ENCODE measurements at places on chromosomes 12 and 14.
A peak's percentile ranks its signal among the peaks of the same experiment; 100 is the strongest.

- DNase-seq, result no peak
These were observed 82.3 kb downstream of the RIMBP2 start for GRCh38 chr12:130633771-130634170.

DNA sequence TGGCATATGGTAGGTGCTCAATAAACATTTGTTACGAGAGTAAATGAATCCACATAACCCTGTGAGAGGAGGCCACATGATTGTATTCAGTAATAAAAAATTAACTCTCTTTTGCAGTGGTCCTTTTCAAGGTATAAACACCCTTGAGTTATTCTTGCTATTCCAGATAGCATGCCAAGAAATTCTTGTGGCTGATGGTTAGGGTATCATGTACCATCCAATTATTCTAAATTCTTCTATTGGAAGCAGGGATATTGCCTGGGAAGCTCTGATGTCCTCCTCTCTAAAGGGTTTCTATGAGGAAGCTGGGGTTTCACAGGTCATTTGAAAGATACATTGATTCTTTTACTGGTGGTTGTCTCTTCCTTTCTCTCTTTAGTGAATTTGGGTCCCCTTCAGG is 10.1 kb downstream of the AKAP6 start:
- no peak for DNase-seq

DNA sequence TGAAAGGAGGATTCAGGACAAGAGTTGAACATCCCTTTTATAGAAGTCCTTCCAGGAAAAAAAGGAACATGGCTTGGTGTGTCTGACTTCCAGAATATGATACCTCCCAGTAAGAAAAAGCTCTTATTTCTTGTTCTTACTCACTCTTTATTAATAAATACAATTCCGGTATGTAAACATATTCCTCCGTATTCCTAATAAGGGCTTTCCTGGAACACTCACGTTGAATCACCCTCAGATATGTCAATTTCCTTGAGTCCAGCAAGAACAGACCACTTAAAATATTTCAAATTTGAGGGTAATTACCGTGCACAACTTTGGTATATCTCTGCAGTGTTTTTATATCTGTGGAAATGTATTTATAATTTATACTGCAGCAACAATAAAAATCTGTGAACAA is 385.6 kb downstream of the SYT1 start:
- no peak for DNase-seq

DNA sequence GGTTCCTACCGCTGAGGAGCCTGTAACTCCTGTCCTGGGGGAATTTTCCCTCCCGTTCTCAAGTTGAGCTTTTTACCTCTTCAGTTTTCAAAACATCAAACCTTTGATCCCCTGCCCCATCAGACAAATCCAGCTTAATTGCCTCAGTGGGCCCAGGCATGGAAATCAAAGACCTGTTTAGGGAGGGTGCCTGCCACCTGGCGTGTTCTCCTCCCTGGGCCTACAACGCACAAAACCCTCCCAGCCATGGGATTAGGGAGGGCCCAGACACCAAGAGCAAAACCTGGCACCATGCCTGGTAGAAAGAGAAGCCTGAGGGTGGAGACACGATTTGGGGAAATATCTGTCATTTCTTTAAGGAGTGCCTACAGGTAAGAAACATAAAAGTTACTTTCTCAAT is 672.9 kb downstream of the BCL11B start:
- no peak for DNase-seq

- no peak for DNase-seq
These were observed 290.8 kb upstream of the SRRM4 start for GRCh38 chr12:118690506-118690905.

GRCh38 chr14:98984719-98985041 is 287.3 kb downstream of the BCL11B start:
- peak; percentile 64 for DNase-seq

GRCh38 chr12:92912052-92912451 is 17.0 kb downstream of the EEA1 start:
- no peak for DNase-seq

DNA sequence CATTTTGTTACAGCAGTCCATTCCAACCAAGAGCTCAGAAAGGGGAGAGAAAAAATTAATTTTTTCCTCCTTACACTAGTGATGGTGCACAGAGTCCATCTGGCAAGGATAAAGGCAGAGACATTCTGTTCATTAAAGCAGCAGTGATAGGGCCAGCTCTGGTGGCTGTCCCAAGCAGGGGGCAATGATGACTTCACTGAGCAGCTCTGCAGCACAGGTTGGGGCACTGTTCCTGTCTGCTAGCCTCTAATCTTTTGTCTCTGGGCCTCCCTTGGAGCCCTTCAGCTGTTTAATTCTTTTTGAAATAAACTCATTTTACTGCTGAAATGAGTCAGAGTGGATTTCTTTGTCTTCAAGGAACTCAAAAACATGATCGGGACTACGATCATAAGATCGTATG is 200.9 kb upstream of the PLXNC1 start:
- no peak for DNase-seq

DNA sequence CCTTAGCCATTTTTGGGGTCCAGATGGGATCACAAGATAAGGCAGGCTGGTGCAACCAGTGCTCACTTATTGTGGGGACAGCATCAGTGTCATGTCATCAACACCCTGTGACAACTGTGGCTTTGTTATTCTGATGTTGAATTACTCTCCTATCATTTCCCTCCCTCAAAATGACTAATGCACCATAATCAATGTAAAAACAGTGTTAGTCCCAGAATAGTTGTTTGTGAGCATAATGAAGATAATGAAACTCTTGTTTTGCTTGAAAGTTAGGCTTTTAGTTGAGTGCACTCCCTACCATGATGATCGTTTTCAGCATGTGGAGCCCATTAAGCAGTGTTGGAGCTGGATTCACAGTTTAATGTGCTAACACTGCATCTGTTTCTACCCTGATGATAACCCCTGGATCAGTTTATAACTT is 151.4 kb downstream of the TMTC2 start:
- no peak for DNase-seq

DNA sequence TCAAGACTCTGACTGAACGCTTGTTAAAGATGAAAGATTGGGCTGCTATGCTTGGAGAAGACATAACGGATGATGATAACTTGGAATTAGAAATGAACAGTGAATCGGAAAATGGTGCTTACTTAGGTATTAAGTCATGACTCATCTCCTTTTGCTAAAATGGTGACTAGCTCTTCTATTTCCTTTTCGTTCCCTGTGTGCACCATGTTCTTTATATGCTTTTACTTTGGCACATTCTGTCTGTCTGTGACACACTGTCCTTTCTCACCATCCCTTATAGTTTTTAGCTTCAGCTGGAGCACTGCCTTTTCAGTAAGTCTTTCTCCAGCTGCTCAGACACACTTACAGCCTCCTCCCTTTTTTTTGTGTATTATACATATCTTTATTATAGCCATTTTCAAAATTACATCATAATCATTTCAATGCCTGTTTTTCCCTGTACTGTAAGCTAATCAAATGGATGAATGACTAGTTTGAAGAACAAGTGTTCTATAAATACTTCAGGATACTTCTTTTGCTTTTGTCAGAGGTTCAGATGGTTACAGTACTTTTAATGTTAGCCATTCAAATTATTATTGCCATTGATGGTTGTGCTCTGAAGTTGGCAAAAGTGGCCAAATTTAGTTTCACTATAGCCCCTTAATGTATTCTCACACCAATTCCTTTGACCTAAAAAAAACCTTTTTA is 68.6 kb downstream of the MIA2 start:
- no peak for DNase-seq

GRCh38 chr14:88492272-88493089 is 62.3 kb downstream of the PTPN21 start:
- DNase-seq, result peak; percentile 3

- no peak for DNase-seq
These were observed 2.5 kb downstream of the PACS2 start for GRCh38 chr14:105316968-105317510.

DNA sequence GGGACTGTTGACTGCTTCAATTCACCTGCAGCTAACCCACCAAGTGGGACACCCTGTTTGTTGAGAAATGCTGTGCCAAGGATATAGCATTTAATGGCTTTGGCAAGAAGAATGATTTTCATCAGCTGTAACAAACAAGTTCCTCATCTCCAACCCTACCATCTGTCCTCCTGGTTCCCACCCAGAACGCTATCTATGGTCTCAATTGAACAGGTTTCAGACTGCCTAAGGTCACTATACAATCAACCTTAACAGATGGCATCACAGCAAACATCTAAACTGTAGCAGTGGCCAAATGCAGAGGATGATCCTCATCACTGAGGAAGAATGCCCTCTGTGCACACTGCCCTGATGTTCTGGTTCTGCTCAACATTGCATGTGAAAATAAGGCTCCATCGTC is 546.2 kb upstream of the FOXG1 start:
- DNase-seq, result no peak

DNA sequence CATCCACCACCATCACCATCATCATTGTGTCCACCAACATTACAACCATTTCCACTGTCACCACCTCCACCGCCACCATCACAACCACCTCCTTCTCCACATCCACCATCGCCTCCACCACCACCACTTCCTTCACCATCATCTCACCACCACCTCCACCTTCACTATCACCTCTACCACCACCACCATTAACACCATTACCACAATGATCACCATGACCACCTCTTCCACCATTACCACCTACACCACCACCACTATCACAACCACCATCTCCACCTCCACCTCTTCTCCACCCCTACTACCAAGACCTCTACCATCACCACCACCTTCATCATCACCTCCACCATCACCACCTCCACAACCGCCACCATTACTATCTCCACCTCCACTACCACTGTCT is 16.4 kb downstream of the ISCU start:
- no peak for DNase-seq

DNA sequence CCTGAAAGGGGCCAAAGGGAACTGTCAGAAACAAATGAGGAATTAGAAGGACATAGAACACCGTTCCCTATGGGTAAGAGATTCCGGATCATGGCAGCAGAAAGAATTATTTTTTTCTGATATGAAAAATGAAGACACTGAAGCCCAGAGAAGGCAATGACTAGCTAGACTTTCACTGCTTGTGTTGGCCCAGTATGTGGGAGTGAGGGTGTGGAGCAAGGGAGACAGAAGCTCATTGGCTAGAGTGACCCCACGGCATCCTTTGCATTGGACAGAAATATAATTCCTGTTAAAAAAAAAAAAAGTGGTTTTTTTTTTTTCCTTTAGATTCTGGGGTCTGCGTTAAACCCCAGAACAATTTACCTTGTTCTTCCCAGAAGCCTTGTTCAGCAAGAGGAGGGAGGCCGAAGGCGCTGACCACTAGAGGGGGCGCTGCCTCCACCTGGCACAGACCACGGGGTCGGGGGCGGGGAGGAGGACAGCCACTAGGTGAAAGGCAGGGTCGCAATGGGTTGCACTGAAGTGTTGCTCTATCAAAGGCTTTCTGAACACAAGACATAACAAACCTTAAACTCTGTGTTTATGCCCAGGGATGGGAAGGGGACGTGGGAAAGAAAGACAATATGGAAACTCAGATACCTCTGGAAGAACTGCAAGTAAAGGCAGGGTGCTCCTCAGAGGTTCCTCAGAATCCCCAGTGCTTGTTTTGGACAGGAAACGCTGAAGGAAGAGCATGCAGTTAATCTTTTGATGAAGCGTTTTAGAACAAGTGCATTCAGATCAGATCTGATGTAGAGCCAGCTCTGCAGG is 156.8 kb downstream of the KCNA5 start:
- no peak for DNase-seq

DNA sequence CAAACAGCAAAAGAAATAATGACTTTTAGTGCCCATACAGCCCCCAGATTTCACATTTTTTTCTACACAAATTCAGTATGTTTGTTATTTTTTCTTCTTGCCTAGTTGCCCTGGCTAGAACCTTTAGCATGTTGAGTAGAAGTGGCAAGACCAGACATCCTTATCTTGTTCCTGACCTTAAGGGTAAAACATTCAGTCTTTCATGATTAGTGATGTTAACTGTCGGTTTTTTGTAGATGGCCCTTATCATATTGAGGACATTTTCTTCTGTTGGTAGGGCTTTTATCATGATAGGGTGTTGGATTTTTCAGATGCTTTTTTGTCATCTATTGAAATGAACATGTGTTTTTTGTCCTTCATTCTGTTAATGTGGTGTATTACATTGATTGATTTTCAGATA is 17.1 kb downstream of the IRAK3 start:
- no peak for DNase-seq

- DNase-seq, result peak; percentile 67
These were observed 1.5 kb downstream of the APOLD1 start for GRCh38 chr12:12786706-12787601.

DNA sequence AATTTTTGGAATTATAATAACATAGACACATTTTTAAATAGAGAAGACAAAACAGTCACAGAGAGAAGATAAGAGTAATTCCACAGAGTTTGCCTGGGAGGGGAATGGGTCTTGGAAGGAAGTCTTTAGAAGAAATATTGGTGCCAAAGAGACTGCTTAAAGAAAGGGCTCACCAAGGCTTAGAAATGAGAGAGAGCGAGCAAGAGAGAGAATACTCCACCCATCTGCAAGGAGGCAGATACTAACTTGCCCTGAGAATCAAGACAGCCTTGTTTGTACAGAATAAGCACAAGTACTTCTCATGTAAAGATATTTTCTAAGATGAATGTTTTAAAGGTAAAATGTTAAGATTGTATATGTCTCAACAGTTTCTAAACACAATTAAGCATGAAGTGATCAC is 165.5 kb downstream of the SLC38A4 start:
- no peak for DNase-seq

GRCh38 chr12:7499636-7500035 is 3.9 kb downstream of the CD163 start:
- no peak for DNase-seq

DNA sequence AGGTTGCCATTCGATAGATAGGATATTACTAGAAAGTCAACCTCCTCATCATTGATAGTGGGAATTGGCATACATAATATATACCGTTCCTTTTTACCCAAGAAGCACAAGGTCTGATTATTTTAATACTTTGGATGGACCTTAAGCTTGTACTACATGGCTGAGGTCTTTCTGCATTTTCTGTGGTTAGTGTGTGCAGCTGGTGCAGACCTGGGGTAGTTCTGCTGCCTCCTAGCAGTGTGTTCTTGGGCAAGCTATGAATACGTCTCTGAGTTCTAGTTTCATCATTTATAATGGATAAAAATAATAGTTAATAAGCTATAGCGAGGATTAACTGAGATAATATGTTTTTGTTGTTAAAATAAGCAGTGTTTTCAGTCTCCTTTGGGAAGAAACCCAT is 2.2 kb downstream of the ZDHHC17 start:
- DNase-seq, result no peak

DNA sequence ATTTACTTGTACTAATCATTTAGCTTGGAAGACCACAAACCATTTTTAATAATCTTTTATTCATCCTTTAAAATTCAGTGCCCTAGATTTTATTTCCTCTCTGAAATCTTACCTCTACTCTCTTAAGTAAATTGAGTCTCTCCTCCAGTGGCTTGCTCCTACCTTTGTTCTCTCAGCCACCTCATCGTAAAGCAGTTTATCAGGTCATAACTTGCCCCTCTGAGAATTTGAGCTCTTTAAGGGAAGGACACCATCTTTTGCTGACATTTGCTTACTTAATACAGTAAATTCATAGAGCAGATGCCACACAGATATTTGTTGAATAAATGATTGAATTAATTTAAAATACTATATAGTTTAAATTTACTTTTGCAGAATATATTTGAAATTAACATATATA is 794.3 kb downstream of the C12orf50 start:
- DNase-seq, result no peak

- no peak for DNase-seq
These were observed 5.9 kb downstream of the OAS3 start for GRCh38 chr12:112944024-112944690.

Data from stimulated activated naive CD4-positive, alpha-beta T cell treated with Interleukin-2 at 50 U/mL for 16 hours (primary cell).